NCI-H1694 treated with DMSO at 0.1 percent for 48 hours (cell line): ENCODE measurements at places on chromosomes 6 and 20.

- no peak for DNase-seq
Observed at GRCh38 chr6:47044397-47044796, 2.3 kb upstream of the ADGRF1 start.

- DNase-seq: peak; percentile 35
Observed at GRCh38 chr20:17227669-17228623, 1.1 kb downstream of the PCSK2 start.

- no peak for DNase-seq
Observed at GRCh38 chr6:98653179-98653578, 181.2 kb upstream of the POU3F2 start.

- DNase-seq: peak; percentile 53
Observed at GRCh38 chr6:138785980-138786379, 9.9 kb upstream of the ECT2L start.

DNA sequence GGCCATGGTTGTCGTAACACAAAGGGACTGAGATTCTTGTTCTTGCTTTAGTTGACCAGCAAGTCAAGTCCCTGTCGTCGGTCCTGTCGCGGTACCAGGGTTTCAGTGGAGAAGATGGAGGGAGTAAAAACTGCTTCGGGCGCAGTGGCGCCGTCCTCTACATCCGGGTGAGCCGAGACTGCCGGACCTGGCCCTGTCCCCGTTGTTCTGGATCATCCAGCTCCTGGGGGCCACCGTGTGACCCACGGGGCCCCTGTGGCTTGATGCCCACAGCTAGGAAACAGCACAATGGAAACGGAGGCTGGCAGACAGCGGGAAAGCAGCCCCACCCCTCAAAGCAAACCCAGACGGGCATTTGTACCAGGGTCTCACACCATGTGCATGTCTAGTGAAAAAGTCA, 15.0 kb downstream of the MTG2 start:
- DNase-seq: no peak

DNA sequence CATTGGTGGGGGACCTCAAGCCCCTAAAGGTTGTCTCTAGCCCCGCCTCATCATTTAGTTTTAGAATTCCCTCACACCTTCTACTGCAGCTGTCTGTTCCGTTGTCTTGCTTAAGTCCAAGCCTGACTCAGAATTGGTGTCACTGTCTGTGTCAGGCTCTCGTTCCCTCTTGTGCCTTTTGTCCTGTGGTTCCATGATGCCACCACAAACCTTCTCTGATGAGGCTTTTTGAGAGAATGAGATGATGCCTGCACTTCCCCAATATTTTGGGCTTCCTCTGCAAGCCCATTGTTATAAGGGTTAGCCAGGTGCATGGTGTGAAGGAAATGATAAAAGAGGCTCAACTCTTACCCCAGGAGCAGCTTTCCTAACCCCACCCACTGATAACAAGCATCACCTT, 8.1 kb upstream of the AKIRIN2 start:
- DNase-seq: no peak

DNA sequence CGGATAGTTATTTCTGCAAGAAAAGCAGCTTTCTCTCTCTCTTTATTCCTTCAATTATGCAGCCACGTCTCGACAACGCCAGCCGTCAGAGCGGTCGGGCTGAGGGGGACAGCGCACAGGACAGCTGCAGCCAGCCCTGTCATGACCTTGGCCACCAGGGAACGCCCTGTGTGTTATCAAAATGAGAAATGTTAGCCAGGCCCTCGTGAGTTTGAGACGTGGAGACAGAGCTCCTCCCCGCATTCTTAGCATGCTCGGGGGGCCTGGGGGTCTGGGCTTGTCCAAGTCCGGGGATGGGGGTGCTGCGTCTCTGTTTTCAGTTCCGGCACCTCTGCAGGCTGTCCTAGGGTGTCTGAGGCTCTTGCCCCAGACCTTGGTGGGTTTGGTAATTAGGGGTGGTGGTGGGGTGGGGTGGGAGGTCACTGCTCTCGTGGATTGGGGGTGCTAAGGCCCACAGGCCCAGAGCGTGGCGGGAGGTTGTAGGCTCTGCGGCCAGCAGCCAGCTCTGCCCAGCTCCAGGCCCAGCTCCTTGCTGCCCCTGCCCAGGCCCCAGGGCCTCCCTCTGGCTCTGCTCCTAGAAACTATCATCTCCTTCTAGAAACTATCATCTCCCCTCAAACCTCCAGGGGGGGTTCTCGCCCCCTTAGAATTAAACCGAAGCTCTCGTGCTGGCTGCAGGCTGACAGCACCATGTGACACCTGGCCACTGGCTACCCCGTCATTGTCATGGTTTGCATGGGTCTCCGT, 54.3 kb upstream of the GATA5 start:
- DNase-seq: no peak

DNA sequence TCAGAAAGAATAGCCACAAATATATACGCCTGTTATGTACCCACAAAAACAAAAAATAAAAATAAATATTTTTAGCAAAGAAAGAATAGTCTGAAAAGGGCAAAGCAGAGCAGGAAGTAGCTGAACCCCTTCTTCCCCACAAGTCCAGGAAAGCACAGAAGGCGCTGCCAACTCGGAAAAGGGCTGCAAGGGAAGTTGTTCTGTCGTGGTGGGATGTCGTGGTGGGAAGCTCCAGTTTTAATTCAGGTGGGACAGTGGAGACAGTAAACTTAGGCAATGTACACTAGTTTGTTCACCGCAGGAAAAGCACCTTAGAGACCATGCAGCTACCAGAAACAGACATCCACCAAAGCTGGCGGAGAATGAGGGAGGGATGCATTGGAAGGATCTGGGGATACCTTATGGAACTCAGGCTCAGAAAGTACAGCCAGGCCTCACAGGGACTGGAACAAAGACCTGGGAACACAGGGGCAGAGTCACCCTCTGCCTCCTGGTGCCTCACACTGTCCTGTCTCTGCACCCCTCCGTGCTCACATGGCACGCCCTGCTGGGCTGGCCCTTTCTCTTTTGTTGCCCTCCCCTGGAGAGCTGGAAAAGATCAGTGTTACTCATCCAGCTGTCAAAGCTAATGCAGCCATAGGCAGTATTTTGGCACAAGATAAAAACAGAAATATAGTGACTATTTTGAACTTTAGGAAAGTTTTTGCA, 3.3 kb upstream of the APMAP start:
- no peak for DNase-seq

DNA sequence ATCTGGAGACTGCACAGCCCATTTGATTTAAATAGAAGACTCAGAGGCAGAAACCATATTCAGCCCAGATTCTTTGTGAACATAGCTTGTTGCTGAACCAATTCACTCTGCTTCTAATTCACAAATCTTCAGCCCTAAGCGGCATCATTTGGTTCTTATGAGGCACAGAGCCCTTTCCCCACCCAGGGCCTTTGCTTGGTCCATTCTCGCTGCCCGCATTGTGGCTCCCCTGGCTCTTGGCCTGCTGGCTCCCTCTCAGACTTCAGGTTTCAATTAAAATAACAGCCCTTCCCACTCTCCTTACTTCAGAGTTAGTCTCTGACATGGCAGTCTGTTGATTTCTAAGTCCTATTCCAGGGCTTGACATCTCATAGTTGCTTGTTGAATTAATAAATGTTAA, 9.4 kb upstream of the TMEM14A start:
- DNase-seq: no peak

DNA sequence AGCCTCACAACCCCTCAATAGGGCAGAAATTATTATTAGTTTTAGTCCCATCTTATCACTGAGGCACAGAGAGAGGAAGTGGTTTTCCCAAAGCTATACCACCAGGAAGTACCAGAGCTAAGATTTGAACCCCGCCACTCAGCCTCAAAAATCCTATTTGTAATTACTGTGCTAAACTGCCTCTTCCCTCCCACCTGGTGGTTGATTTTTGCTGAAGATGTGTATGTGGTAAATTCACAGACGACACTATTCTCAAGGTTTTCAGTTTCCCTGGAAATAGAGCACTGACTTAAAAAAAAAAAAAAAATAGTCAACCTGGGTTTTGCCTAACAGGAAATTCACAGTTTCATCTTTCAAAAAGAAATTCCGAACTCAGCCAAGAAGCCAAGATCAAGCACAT, 57.9 kb downstream of the TSHZ2 start:
- DNase-seq: no peak

- DNase-seq: no peak
Observed at GRCh38 chr20:21388566-21388965, 8.8 kb downstream of the NKX2-4 start.

- no peak for DNase-seq
Observed at GRCh38 chr20:4563534-4563933, 158.2 kb upstream of the PRND start.

DNA sequence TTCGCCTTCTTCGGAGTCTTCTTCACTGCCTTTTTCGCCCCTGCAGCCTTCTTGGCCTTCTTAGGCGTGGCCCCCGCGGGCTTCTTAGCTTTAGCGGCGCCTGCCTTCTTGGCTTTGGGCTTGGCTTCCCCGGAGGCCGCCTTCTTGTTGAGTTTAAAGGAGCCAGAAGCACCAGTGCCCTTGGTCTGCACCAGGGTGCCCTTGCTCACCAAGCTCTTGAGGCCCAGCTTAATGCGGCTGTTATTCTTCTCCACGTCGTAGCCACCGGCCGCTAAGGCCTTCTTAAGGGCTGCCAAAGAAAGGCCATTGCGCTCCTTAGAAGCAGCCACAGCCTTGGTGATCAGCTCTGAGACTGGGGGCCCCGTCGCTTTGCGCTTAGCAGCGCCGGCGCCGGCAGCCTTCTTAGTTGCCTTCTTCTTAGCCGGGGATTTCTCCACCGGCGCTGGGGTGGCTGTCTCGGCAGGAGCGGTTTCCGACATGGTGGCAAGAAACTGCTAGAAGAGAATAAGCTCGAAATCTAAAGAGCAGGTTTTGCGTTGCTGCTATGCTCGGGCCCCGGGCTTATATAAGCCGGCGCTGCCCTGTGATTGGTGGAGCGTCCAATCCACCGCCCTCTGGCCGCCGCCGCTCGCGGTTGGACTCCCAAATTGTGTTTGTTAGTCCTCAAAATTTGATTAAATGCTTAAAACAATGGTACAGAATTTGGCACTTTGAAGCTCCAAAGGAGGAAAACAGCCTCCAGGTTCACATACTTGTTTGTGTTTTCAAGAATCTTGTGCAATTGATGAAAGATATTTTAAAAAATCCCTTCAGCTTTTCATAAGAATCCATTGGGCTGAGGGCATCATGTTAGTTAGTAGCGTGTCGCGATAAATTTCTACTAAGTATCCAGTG, 44.9 kb downstream of the OR2B2 start:
- no peak for DNase-seq

- no peak for DNase-seq
Observed at GRCh38 chr20:10921491-10922010, 247.8 kb upstream of the JAG1 start.

- no peak for DNase-seq
Observed at GRCh38 chr20:32741151-32741550, 2.1 kb downstream of the COMMD7 start.

DNA sequence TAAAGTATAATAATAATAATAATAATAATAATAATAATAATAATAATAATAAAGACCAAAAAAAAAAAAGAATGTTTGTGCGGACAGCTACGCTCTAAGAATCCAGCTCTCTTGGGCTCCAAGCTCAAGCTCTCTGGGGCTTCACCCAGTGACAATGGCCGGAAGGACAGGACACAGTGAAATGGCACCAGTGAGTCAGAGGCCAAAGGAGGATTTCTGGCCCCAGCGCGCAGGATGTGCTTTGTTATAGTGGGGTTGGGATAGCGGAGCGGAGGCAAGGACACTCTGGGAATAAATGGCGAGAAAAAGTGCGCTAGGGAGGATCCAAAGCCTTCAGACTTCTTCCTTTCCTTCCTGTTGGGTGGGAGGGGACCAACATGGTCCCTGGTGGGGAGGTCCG, 38.2 kb downstream of the HLA-A start:
- DNase-seq: no peak

DNA sequence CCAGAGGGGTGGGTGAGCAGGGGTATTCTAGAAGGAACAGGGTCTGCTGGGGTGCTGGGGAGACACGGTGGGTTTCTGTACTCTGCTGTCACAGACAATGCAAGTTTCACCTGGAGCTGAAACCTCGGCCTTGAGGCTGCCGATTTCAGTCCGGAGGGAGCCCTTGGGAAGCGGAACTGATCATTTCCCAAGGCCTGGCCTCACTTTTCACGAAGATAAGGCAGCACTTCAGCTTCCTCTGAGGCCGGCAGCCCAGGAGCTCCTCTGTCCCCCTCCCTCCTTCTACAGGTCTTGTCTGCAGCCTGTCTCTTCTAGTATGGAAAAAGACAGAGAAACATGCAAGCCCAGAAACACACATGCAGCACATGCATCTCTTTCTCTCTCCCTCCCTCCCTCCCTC, 242.1 kb downstream of the CDC5L start:
- no peak for DNase-seq

DNA sequence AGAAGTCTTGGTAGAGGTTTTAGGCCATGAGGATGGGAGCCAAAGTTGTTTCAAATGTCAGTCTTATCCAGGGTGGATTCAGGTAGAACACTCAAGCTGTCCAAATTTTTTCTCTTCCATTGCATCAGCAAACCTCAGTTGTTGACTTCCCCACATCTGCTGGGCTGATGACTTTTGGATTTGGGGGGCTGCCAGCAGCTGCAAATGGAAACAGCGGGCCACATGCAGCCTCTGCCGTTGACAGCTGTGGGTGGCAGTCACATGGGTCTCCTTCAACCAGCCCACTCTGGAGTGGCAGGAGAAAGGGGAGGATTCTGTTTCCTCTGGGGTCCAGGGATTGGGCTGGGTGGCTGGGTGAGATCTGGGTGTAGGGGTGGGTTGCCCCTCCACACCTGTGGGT, 5.8 kb upstream of the MLN start:
- peak; percentile 82 for DNase-seq

DNA sequence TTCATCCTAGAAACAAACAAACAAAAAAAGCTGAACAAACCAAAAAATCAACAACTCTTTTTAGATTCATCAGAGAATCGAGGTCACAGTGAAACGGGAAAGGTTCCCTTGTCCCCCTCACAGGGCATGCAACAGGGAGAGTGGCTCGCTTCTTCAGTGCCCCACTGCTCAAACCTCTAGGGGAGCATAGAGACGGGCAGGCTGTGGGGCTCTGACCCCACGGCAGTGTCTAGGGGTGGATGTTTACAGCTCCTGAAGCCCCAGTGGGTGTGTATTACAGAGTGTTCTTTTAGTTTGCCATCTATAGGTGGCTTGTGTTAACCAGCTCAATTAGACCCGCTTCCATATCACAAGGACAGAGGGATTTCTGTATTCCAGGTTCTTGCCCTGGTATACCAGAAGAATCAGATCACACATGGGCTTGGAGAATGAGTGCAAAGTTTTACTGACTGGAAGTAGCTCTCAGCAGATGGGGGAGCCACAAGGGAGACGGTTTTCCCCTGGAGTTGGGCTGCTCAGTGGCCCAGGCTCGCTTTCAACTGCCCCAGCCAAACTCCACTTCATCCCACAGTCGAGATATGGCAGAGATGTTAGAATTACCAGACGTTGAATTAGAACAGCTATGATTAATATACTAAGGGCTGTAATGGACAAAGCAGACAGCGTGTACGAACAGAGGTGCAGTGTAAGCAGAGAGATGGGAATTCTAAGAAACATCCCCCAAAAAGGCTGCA, 192.6 kb upstream of the CST7 start:
- DNase-seq: no peak

DNA sequence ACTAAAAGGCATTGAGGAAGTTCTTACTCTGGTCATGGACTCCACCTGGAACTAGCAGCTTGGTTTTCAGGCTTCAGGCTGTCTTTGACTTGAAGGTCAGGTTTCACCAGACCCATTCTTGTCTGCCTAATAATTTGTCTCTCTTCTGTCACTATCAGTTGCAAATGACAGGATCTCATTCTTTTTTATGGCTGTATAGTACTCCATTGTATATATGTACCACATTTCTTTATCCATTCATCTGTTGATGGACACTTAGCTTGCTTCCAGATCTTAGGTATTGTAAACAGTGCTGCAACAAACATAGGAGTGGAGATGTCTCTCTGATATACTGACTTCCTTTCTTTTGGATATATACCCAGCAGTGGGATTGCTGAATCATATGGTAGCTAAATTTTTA, 73.1 kb upstream of the SYNCRIP start:
- DNase-seq: no peak
